Smooth muscle cell of trachea (primary cell): ENCODE measurements at places on chromosomes 12 and 14. TPM values are rescaled to one million over a fixed set of nuclear protein-coding genes. Genes with fewer than 3 reads are reported as not detected.

GALNT8 gene
- total RNA-seq, result under 0.01 and 0.29 TPM in 2 replicates

FANCM gene
- 2.2 and 10.8 TPM in 2 replicates for total RNA-seq

PPFIA2 gene
- total RNA-seq, result 2.0 and 6.5 TPM in 2 replicates

TAS2R19 gene
- 4.5 and 9.6 TPM in 2 replicates for total RNA-seq

RNU4-1 gene
- under 0.01 TPM in 2 replicates for total RNA-seq
